ENCODE measurements at places on chromosomes 7 and 10.

DNA sequence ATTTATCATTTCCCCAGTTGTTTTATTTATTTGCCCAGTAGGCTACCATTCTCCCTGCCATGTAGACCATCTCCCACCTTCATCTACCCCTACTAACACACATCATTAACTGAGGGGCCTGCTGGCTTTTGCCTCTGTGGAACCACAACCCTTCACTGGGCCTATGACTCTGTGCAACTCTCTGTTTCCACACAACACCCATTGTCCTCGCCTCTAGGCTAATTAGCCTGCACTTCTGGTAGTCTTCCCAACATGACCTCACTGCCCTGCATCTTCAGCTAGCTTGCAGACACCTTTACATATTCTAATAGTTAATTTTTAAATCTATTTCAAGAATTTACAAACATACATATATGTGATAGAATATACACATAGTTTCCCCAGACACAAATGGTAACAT lies 7.5 kb downstream of the ANKIB1 start:
- DNase-seq = no peak

- no peak for DNase-seq
These were observed 16.7 kb upstream of the AZGP1 start for GRCh38 chr7:99992330-99993038.

- peak; percentile 76 for DNase-seq
These were observed 96.2 kb downstream of the VOPP1 start for GRCh38 chr7:55475855-55476803.

- DNase-seq = peak; percentile 82
These were observed 310.1 kb downstream of the PTPRN2 start for GRCh38 chr7:158277219-158278141.

GRCh38 chr10:50033481-50033880 lies 34.3 kb upstream of the WASHC2A start:
- DNase-seq = no peak

DNA sequence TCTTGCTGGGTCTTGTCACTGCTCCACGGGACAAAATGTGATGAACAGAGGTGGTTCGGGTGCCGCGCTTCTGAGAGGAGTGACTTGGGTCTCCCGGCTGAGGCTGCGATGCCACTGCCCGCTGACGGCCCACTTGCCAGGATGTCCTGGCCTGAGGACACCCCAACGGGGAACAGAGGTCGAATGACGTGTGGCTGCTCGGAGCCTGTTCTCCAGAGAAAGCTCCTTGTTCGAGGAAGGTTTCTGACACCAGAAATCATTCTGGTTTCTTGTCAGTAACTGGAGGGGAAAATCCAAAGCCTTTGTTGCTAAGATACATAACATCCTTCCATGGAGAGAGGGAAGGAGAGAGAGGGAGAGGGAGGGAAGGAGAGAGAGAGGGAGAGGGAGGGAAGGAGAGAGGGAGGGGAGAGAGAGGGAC lies 236.4 kb downstream of the WDR37 start:
- no peak for DNase-seq

- no peak for DNase-seq
These were observed 166.0 kb downstream of the SNX13 start for GRCh38 chr7:17774248-17774647.

- DNase-seq = no peak
These were observed 65.5 kb downstream of the RALA start for GRCh38 chr7:39688611-39689480.

DNA sequence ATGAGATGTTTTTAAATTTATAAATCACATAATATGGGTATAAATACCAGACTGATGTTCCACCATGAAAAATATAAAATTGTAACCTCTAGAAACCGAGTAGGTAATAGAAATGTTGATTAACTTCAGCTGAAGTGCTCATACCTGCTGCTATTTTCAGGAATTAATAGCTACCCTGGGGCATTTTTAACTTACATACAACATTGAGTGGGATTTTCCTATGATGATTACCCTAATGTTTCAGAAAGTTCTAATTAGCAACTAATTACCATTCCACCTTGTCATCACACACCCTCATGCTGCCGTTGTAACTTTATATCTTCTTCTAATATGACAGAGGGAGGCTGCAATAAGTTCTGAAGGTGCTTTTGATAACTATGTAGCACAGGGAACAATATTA lies 53.5 kb upstream of the ARHGAP12 start:
- DNase-seq = no peak

DNA sequence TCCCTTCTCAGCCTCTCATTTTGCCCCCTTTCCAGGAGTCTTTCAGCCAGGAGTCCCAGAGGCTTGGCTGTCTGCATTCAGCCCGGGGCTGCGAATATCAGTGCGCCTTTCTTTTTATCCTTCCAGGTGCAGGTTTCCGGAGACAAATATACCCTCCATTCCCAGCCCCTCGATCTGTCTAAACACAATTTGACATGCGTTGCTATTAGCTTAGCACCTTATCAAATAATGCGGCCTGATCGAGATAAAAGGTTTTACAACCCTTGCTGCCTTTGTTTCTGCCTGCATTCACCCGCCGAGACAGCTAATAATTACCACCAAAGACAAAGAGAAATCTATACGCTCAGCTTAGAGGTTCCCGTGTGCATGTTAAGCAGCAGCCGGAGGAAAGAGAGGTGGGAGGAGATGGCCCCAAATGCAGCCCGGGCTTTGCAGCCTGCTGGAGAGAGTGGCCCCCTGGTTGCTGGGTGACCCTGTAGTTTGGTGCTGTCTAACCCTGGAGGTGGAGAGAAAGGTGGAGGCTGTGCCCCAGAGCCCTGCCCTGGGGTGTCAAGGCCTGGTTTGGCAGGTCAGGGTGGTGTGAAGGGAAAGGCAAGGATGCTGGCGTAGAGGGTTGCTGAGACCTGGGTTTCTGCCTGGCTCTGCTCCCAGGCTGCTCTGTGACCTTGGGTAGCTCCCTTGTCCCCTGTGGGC lies 185.3 kb downstream of the RPS24 start:
- no peak for DNase-seq

GRCh38 chr7:73434701-73435069 lies 1.1 kb downstream of the FZD9 start:
- no peak for DNase-seq

DNA sequence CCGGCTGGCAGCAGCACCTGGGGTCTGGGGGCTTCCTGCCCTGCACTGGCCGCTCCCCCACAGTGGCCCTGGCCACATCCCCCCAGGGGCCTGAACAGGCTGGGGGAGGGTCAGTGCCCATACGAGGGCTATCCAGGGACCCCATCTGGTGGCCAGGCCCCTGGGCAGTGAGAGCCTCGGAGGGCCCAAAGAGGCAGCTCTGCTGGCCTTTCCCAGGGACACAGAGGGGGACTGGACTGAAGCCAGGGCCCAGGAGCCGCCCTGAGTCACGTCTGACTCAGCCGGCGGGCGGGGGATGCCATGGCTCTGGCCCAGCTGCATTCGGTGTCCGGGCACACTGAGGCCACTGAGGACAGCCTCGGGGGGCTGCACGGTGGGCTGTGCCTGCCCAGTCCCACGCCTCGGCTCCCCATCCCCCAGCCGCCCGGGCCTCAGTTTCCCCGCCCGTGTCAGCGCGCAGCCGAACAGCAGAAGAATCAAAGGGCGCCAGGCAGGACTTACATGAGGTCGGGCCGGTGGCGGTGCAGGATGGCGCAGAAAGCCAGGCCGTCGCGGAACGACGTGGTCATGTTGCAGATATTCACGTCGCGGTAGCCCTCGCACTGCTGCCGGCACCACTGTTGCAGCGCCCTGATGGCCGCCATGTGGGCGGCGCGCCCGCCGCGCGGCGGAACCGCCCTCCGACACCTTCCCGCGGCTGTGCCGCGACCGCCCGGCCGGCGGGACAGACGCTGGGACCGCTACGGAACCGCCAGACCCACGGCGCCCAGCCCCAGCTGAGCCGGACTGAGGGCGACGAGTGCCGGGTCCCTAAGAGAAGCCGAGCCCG lies at the start of gene MICALL2:
Gene MICALL2, minus strand, starts transcription at position 788 of the 829 bp plus-strand sequence. Its CDS starts 144 bp downstream, at position 644.
- peak; percentile 95 for DNase-seq

DNA sequence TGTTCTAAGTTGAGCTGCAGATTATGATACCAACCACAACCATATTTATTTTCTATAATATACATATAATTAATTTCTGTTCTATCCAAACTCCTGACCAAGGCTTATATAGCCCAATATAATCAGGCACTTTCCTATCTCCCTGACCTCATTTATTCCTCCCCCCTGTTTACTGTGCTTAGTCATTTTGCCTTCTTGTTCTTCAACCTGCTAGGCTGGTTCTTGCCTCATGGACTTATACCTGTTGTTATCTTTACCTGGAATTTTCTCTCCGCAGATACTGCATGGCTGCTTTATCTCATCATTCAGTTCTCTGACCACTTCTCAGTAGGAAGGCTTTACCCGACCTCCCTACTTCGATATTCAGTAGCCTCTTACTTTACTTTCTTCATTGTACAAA lies 24.9 kb upstream of the FAM3C start:
- DNase-seq = no peak

DNA sequence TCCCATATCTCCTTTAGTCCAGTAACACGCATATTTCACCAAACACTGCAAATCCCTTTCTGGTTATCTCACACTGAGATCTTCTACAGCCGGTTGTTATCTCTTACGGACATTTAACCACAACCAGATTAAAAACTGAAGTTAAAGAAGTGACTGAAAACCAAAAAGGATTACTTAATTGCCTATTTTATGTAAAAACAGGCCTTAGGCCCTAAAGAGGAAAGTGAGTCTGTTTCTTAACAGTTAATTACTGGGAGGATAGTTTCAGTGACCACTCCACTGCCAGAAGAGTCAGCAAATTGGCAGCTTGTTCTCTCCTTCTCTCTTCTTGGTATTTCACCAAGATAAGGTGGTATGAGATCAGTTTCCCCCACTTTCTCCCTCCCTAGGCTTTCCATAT lies 161.9 kb upstream of the MEOX2 start:
- DNase-seq = no peak

DNA sequence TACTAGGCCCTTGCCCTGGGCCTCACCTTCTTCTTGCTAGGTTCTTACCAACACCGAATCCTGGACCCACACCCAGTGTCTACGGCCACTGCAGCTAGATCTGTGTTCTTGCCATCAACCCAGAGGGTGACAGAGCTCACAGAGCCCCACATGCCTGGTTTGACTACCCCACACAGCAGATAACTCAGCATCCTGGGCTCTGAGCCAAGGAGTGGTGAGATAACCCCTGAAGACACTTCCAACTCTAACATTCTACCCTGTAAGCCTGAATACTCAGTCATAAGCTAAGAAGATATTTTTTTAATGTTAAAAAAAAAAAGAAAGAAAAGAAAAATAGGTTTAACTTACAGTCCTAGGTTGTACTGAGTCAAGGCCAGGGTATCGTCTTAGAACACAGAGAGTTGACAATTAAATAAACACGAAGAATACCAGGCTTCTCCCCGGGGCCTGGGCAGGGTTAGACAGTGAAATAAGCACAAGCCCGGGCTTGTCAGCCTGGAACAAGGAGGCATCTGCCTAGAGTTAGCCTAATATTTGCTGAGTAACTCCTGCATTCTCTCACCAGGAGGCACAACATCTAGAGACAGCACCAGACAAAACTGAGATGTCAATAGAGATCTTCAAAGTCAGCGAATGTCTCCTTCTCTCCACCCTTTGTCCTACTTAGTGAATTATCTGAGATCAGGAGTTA lies 556.5 kb upstream of the LRRN3 start:
- no peak for DNase-seq

DNA sequence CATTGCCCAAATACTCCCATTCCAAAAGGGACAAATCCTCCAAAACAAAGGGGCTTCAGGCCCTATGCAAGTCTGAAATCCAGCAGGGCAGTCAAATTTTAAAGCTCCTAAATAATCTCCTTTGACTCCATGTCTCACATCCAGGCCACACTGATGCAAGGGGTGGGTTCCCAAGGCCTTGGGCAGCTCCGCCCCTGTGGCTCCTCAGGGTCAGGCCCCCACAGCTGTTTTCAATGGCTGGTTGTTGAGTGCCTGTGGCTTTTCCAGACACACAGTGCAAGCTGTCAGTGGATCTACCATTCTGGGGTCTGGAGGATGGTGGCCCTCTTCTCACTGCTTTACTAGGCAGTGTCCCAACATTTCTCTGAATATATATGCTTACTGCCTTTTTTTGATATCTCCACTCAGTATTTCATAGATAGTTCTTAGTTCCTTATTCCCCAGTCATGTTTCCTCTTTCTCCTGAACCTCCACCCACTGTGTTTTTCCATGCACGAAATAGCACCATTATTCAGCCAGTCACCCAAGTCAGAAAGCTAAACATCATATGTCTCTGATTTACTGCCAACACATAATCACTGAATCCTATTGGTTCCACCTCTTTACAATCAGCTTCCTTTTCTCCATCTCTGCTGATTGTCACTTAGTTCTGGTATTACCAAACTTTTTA lies 172.6 kb upstream of the CACNA2D1 start:
- DNase-seq = no peak

- DNase-seq = no peak
These were observed 12.9 kb upstream of the ZNF736 start for GRCh38 chr7:64300641-64301405.

DNA sequence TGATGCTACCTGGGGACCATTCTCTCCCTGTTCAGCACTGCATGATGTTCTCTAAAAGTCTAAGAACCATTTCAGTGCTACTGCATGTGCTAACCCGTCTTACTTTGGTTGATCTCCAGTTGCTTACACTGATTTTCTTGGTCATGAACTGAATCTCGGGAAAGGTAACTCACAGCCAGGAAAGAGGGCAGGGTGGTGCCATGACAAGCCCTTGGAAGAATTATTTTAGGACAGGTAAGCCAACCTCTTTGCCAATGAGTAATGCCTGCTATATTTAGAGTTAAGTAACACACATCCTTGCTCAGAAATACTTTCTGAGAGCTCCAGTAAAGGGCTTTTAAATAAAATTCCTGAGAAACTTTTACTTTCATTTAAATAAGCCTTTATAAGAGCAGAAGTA lies 126.7 kb downstream of the ARL4A start:
- no peak for DNase-seq

- DNase-seq = no peak
These were observed 25.8 kb downstream of the MAPK8 start for GRCh38 chr10:48332166-48332870.

- no peak for DNase-seq
These were observed 89.1 kb downstream of the GPR158 start for GRCh38 chr10:25263931-25264330.

GRCh38 chr7:116249969-116250553 lies 39.7 kb downstream of the TES start:
- DNase-seq = no peak

GRCh38 chr10:45058580-45058979 lies 57.9 kb downstream of the ZNF22 start:
- DNase-seq = no peak

- no peak for DNase-seq
These were observed 6.7 kb downstream of the SKAP2 start for GRCh38 chr7:26857506-26858240.

GRCh38 chr7:103412151-103412550 lies 33.9 kb downstream of the SLC26A5 start:
- no peak for DNase-seq

- DNase-seq = no peak
These were observed 63.3 kb downstream of the IMMP2L start for GRCh38 chr7:111499027-111499426.

DNA sequence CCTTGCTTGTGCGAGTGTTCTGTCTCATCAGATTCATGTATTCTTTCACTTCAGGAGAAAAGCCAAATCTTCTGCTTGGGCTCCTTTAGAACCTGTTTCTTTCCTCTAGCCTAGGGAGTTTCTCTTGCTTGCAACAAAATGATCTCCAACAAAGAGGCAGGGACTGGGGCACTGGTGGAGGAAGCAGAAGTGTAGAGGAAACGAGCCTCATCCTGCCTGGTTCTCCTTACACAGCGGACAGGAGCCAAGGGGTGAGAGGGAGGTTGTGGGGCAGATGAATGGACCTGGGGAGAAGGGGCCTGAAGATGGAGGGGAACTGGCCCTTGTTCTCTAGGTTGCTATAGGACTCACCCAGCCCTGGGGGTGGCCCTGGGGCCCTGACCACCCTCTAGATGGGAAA lies 141.1 kb downstream of the PKD1L1 start:
- no peak for DNase-seq
